ENCODE measurements at places on chromosomes 3 and 15. TPM values are rescaled to one million over a fixed set of nuclear protein-coding genes. Genes with fewer than 3 reads are reported as not detected.

The EPHA6 gene
- 0.12 TPM for total RNA-seq

The DAPK2 gene
- 3.7 TPM for total RNA-seq

The DPPA2 gene
- not detected for total RNA-seq

The SLC28A2 gene
- not detected for total RNA-seq

The KNSTRN gene
- 46.8 TPM for total RNA-seq

The GNB5 gene
- total RNA-seq: 57.2 TPM

The TRAIP gene
- total RNA-seq: 11.7 TPM

The NEO1 gene
- total RNA-seq: 31.9 TPM

The CTXN2 gene
- not detected for total RNA-seq

The GP9 gene
- total RNA-seq: not detected

Data from A549 treated with AZD2906 at 1 μM for 4 hours (cell line).